Adrenal gland (tissue), 19 donors: ENCODE measurements at places on chromosomes 3 and 15. TPM values are rescaled to one million over a fixed set of nuclear protein-coding genes. Genes with fewer than 3 reads are reported as not detected.

DNA sequence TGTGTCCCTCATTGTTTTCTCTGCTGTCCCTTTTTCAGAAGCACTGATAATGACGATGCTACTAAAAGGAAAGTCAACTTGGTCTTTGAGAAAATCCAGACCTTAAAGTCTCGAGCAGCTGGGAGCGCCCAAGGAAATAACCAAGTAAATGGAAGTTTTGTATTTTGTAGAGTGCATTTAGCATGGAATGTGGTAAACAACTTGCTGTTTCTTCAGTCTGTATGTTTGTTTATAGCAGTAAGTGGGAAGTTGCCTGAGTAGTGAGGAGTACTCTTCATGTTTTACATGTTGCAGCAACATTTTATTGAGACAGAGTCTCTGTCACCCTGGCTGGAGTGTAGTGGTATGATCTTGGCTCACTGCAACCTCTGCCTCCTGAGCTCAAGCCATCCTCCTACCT is 66.0 kb downstream of the CGNL1 start:
- no peak for DNase-seq

GRCh38 chr3:52402101-52402521 is 42.8 kb downstream of the SEMA3G start:
- no peak for DNase-seq

- no peak for DNase-seq
These were observed 14.9 kb downstream of the MINDY4B start for GRCh38 chr3:150890295-150890694.

GRCh38 chr15:96448923-96449322 is 118.4 kb downstream of the NR2F2 start:
- DNase-seq = no peak

DNA sequence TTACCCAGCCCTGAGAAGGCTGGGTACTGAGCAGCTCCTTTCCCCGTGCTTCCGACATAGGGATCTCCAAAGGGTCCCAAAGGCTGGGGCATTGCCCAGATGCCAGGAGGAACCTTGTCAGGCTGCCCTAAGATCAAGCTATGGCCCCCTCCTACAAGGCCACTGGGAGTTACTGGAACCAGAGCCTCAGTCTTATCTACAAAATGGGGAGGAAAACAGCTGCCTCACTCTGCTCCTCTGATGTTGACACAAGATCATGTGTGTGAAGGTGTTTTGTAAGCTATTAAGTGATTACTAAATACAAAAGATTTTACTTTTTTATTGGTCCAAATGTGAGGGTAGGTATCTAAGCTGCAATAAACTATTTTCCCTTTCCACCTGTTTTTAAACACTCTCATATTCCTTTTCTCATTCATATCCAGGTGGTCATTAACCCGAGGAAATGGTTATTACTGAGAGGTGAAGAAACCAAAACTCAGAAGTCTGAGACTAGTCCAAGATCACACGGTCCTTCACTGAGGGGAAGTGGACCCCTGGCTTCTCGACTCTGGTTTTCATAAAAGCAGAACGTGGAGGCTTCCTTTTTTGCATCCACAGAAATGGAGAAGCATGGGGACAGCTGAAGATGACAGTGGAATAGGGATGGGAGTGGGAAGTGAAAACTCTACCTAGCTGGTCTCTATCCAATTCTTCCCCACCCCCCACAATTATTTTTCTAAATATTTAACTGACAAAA is 1.7 kb downstream of the ARPIN start:
- no peak for DNase-seq

DNA sequence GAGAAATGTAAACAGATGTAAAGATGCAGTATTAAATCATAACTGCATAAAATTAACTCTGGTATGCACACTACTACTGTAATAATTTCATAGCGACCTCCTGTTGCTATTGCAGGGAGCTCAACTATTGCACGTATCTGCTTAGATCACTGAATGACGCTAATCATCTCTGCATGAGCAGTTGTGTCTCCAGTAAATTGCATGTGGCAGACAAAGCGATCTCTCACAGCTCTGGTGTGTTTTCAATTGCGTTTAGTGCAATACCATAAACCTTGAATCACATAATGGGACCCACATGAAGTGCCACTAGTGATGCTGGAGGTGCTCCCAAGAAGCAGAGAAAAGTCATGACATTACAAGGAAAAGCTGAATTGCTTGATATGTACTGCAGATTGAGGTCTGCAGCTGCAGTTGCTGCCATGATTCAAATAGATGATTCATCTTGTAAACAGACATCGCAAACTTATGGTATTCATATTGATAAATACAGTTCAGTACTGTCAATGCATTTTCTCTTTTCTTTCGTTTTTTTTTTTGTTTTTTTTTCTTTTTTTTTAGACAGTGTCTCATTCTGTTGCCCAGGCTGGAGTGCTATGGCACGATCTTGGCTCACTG is 30.2 kb upstream of the LCTL start:
- no peak for DNase-seq

DNA sequence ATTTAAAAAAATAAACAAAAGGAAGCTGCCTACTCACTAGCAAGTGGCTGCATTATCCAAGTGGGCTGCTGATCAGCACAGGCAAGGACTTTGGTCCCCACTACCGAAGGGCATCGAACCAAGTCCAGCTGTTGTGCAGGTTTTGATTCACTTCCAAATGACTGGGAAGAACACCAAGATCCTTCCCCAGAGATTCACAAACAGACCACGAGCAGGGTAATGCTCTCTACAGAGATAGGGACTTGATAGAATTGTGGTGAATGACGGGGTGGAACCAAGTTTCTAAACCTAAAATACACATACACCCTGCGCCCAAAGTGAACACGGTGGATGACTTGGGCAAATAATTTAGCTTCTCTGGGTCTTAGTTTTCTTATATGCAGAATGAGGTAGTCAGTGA is 203.7 kb upstream of the ICE2 start:
- DNase-seq = peak; percentile 35

- no peak for DNase-seq
These were observed 88.8 kb downstream of the WDR72 start for GRCh38 chr15:53670701-53671100.

DNA sequence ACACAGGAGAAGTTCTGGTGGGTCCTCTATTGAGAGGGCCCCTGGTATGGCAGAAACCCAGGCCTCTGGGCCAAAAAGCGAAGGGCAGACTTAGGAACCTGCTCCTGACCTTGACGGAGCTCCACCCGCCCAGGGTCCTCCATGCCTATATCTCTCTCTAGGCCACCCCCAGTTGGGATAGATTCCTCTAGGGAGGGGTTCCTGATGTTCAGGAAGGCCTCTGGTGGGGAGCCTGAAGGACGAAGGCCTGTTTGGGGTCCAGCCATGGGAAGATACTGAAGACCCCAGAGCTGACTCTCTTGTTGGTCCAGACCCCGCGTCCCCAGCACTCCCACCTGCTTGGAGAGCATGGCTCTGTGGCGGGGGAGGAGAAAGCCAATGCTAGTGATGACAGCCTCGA is 104.2 kb downstream of the CORO2B start:
- DNase-seq = no peak

GRCh38 chr3:170564664-170565063 is 21.2 kb downstream of the SLC7A14 start:
- DNase-seq = no peak

- no peak for DNase-seq
These were observed 52.6 kb upstream of the MYO5C start for GRCh38 chr15:52348056-52348745.

DNA sequence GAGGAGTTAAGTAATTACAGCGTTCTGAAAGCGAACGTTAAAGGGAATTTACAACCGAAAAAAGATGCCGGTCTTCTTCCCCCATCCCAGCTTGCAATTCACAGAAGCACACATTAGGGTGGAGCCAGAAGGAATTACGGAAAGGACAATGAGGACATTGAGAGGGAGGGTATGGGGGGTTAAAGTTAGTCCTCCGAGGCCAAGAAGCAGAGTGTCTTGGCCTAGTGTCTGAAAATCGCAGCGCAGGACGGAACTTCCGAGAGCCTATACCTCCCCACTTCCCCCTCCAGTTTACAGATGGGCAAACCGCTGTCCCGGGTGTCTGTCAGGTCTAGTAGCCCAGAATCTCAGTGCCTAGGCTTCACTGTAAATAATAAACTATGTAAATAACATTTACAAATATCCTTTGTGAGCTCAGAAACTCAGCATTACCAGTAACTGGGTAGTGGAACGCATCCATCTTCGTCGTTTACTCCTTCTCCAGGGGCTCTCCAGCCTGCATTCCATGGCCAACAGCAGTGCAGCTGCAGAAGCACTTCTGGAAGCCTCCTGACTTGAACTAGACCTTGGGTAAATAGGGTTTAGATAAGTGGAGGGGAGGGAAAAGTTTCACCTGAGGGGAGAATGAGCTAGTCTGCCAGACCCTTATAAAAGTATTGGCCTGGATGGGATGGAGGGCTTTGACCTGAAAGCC is 922 bp downstream of the ADPRH start:
- DNase-seq = peak; percentile 50

- DNase-seq = no peak
These were observed 46.8 kb downstream of the MYO5A start for GRCh38 chr15:52481915-52482314.

GRCh38 chr3:15778332-15778858 is 19.4 kb downstream of the ANKRD28 start:
- DNase-seq = no peak

DNA sequence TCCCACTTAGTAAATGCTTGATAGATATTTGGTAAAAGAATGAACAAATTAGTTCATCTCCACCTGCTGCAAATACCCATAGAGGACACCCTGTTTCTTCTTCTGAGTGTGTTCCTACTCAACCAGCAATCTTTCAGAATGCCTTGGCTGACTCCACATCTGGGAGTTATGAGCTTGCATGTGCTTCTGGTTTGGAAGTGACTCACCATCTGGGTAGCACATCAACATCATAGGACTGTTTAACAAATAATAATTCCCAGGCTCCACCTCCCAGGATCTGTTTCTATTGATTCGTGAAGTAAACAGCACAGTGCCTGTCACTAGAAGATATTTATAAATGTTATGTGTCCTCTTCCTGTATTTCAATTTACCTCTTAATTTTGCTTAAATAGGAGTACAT is 580.1 kb downstream of the ROBO2 start:
- DNase-seq = no peak

DNA sequence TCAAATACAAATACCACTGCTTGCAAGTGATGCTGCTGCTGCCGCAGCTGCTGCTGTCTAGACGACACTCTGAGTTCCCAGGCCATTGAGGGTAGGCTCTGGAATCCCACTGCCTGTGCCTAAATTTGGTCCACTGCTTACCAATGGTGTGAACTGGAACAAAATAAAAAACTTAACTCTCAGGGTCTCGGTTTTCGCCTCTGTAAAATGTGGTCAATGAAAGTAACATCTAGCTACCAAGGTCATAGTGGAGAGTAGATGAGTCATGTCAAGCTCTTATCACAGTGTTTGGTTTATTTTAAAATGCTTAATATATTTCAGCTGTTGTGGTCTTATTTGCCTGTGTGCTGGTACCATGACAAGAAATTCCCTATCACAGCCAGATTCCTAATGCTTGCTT is 299.3 kb downstream of the CLSTN2 start:
- DNase-seq = no peak

GRCh38 chr3:131960324-131960723 is 74.5 kb downstream of the CPNE4 start:
- DNase-seq = no peak

DNA sequence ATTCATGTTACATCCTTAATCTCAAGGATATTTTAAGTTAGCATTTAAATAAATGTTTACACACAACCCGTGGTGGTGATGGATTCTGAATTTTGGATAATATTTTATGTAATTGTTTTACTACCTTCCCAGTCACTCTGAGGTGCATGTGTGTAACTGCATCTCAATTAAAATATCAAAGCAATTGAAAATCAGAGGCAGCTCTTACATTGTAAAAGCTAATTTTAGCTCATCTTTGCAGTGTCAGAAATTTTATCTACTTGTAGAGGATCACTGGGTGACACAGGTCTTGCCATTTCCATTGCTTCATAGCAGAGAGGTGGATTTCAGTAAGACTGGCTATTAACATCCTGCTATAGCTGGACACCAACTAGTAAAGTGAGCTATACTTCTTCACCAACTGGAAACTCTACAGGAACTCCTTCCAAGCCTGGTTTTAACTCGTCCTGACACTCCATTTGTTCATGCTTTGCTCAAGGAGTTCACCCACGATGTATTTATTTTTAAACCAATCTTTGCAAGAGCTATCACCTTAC is 19.6 kb upstream of the MITF start:
- DNase-seq = no peak

DNA sequence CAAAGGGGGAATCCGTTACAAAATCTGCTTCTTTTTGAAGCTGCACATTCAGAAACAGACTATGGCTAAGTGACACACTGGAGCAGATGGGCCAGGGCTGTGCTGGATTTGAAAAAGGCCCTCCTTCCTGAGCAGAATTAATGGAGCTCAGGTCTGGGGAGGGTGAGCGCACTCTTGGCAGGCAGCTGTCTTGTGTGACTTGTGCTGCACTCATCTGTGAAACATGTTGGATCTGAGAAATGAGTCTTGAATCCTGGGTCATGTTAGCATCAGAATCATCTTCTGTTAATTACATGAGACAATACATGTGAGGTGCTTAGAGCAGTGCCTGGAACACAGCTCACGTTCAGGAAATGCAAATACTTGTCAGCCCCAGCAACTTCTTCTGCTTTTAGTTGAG is 219.6 kb downstream of the THSD4 start:
- DNase-seq = no peak

DNA sequence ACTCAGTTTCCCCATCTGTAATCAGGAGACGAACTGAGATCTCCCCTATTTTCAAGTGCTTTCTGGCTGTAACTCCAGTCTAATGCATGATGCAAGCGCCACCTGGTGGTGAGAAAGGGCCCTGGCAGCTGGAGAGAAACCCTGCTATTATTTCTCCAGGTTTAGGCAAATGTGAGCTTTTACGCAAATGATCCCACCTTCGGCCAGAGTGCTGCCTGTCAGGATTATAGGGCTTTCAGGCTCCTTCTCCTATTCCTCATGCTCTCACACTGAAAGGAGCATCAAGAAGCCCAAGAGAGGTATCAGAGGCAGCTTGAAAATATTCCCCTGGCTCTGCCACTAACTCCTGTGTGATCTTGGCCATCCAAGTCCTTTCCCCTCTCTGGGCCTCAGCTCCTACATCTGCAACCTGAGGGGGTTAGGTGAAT is 93.9 kb upstream of the RASGRF1 start:
- peak; percentile 69 for DNase-seq

Gene ACKR4
- polyA plus RNA-seq = 1.6 TPM

Gene CHL1
- 0.80 TPM for polyA plus RNA-seq

Gene CADM2
- polyA plus RNA-seq = 0.44 TPM

Gene MYZAP
- 125 TPM for polyA plus RNA-seq

Gene FBXO40
- polyA plus RNA-seq = 0.08 TPM

Gene U2SURP
- polyA plus RNA-seq = 46.3 TPM

Gene SEMA3B
- 496 TPM for polyA plus RNA-seq

Gene TLR9
- polyA plus RNA-seq = 0.34 TPM

Gene FANCD2OS
- polyA plus RNA-seq = not detected

Gene CYP19A1
- 1.4 TPM for polyA plus RNA-seq
